ENCODE measurements at places on chromosomes 2 and 18. TPM values are rescaled to one million over a fixed set of nuclear protein-coding genes. Genes with fewer than 3 reads are reported as not detected.
A peak's percentile ranks its signal among the peaks of the same experiment; 100 is the strongest.

DNA sequence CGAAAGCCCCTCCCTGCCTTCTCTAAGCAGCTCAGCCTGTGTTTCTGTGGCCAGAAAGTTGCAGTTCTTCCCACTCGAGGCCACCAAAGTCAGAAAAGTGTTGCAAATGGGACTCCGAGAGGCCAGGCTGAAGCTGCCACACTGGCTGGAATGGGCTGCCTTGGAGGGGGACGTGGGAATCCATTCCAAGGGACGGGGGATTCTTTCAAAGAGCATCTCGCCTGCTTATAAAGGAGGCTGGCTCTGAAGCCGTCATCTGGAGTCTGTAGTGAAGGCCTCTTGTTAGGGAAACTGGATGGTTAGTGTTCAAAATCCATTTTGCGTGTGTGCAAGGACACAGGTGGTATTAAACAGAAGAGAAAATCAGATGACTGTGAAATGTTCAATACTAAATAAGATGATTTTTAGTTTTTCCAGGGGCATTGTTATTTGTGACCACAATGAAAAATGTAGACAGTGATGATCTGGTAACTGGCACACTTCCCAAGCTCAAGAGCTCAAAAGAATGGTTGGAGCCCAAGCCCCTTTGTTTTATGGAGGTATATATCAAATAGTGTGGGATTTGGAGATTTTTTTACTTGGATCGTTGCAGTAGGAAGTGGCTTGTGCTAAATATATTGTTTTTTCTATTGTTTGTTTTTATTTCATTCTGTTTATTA, 782 bp downstream of the FAM228B start:
- DNase-seq: no peak

DNA sequence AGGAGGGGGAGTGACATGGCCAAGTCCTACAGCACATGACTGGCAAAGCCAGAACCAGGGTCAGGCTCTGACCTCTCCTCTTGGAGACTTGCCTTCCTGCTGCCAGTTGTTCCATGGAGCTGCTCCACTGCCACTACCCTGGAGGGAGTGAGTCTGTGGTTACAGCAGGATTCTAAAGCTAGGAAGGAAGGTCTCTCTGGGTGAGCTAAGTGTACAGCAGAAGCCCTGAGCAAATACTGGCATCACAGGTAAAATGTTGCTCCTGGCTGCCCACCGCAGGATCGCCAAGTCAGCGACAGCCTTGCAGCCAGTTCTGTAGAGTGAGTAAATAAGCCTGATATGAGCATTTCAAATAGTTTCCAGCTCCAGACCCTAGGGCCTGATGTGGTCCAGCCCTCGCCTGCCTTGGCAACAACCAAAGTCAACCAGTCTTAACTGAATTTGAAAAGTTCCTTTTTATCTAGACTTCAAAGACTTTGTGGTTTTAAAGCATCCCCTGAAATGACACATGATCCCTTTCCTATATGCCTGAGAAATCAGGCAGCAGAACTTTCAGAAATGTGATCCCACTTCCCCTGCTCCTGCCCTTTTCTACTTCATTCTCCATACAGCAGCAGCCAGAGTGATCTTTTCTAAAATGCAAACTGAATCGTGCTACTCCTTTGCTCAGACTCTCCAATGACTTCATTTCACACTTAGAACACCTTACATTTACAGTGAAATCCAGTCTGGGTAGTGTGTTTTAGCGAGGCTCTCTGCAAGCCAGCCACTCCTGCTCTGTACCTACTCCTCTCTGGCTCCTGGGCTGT, 114.3 kb downstream of the MGAT5 start:
- peak; percentile 96 for DNase-seq

DNA sequence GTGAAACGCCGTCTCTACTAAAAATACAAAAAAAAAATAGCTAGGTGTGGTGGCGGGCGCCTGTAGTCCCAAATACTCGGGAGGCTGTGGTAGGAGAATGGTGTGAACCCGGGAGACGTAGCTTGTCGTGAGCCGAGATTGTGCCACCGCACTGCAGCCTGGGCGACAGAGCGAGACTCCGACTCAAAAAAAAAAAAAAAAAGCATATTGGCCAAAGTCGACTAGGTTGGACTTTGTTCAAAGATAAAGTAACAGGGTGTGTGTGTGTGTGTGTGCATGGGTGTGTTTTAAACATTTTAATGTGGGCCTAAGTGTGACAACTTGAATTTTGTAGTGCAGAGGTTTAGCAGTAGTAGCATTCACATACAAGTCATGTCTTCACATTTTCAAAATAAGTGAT, 11.7 kb downstream of the GEMIN6 start:
- DNase-seq: no peak

DNA sequence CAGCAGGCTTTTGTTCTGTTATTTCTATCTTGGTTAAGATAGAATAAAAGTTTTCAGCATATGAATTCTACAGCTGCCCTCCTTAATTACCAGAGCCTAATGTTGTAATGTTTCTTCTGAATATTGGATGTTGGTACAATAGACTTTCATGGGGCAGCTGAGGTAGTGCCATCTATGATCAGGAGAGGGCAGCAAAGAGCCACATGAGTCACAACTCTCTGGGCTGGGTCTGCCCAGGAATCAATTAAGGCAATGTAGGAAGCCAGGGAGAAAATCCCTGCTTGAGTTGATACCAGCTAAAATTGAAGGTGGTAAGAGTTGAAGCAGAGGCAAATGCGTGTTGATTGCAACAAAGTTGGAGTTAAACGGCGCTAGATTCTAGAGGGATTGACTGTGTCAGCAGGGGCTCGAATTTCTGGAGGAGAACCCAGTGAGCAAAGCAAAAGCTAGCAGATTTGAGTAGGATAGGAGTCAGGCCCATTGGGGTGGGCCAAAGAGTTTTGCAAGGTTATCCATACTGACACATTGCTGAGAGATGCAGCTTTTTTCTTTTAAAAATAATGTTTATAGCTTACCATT, 10.6 kb upstream of the MC5R start:
- DNase-seq: peak; percentile 69

DNA sequence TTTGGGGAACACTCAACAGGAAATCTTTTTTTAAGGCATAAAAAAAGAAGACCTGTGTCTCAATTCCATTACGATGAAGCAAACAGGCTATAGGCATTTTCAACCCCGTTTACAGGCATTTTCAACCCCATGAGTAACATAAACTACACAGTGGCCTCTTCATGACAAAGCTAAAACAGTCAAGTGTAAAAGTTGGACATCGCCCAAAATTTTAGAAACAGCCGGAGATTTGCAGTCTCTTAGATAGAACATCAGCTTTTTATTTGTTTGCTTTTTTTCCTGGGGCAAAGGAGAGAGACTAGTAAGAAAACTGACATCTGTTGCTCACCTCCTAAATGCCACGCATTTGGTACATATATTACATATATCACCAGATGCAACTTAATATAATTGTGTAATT, 173.7 kb downstream of the CMPK2 start:
- DNase-seq: peak; percentile 8

DNA sequence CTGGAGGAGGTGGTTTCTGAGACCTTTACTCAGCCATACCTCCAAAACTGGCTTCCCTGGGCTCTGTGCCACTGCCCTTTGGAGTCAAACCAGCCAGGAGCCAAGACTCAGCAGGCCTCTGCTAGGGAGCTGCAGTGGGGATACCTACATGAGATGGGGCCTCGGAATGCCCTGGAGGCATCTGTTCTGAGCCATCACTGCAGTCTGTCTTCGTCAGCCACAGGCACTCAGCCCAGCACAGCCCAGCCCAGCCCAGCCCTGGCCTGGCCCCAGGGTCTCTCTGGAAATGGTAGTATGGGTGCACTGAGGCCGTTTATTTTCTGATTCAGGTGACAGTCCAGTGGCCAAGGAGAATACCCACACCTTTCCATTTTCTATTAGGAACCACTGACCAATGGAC, 209.8 kb downstream of the CELF4 start:
- DNase-seq: no peak

DNA sequence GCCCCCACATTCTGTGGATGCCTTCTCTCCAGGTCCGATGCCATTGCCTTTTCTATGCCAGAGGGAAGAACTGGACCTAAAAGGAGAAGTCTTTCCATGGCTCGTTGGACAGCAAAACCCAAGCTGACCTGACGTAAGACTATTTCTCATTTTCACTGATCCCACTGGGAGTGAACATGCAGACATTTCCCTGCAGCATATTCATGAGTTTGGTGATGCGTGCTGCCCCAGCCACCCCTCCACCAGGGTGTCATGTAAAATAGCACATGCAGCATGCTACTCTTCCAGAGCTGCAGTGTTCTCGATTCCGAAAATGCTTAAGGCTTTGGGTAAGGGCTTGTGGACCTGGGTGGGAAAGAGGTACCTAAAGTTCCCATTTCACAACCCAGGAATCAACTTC, 221.2 kb downstream of the UXS1 start:
- no peak for DNase-seq

- no peak for DNase-seq
Observed at GRCh38 chr18:37769826-37770225, 204.2 kb upstream of the CELF4 start.

GRCh38 chr2:218322768-218323525, 30.6 kb upstream of the TMBIM1 start:
- peak; percentile 91 for DNase-seq

GRCh38 chr2:27766287-27766661, 5.2 kb upstream of the MRPL33 start:
- no peak for DNase-seq

- DNase-seq: no peak
Observed at GRCh38 chr2:181196401-181196800, 216.0 kb downstream of the UBE2E3 start.

- no peak for DNase-seq
Observed at GRCh38 chr2:203059567-203060240, 45.0 kb downstream of the NBEAL1 start.

GRCh38 chr2:2735041-2735440, 404.0 kb upstream of the MYT1L start:
- DNase-seq: no peak

DNA sequence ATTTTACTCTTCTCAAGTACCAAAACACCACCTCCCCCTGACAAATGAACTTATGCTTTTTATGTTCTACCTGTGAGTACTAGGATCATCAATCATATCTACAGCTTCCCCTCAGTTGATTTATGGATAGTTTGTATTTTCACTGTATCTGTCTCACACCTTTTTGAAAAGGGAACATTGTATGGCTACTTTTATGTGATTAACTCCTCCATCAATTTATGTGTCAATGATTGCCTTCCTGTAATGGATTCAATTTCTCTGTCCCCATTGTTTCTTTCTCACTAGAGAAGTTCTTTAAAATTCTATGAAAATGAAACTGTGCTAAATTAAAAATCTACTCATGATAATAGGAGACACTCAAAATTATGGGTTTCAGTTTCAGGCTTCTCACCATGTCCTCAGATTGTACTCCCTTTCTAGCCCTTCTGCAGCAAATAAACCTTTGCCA, 935.0 kb downstream of the TRIB2 start:
- no peak for DNase-seq

- no peak for DNase-seq
Observed at GRCh38 chr2:234488486-234488885, 8.4 kb downstream of the ARL4C start.

CD8B gene
- total RNA-seq: not detected

CIB4 gene
- not detected for total RNA-seq

PDE1A gene
- 6.5 TPM for total RNA-seq

AMER3 gene
- total RNA-seq: 1.2 TPM

DLGAP1 gene
- 20.7 TPM for total RNA-seq

RAX gene
- 3.4 TPM for total RNA-seq

TMEM247 gene
- not detected for total RNA-seq

IL1RN gene
- 1.2 TPM for total RNA-seq

CDCA7 gene
- total RNA-seq: 2.2 TPM

BOLL gene
- 5.5 TPM for total RNA-seq

Data from umbilical cord (tissue), 2 donors.